ENCODE measurements at places on chromosomes 6 and 20.

- no peak for DNase-seq
These were observed 23.4 kb upstream of the PLN start for GRCh38 chr6:118524686-118525085.

- no peak for DNase-seq
These were observed 14.8 kb downstream of the ERMARD start for GRCh38 chr6:169766232-169766631.

- no peak for DNase-seq
These were observed 191.7 kb downstream of the GMDS start for GRCh38 chr6:2053691-2054090.

GRCh38 chr6:30890646-30891449 lies 6.5 kb downstream of the DDR1 start:
- DNase-seq: no peak

DNA sequence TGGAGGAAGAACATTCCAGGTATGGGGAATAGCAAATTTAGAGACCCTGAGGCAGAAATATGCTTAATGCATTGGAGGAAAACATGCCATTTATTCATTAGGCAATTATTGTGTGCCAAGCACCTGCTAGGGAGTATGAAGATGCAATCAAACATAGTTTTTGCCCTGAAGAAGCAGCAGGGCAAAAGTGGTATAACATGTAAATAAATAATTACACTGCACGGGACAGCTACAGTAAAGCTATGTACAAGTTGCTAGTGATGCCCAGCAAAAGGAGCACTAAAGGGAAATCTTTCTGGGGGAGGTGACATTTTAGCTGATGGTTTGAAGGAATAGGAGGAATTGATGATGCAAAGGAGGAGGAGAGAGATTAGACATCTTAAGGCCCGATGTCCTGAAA lies 624 bp upstream of the TJAP1 start:
- no peak for DNase-seq

DNA sequence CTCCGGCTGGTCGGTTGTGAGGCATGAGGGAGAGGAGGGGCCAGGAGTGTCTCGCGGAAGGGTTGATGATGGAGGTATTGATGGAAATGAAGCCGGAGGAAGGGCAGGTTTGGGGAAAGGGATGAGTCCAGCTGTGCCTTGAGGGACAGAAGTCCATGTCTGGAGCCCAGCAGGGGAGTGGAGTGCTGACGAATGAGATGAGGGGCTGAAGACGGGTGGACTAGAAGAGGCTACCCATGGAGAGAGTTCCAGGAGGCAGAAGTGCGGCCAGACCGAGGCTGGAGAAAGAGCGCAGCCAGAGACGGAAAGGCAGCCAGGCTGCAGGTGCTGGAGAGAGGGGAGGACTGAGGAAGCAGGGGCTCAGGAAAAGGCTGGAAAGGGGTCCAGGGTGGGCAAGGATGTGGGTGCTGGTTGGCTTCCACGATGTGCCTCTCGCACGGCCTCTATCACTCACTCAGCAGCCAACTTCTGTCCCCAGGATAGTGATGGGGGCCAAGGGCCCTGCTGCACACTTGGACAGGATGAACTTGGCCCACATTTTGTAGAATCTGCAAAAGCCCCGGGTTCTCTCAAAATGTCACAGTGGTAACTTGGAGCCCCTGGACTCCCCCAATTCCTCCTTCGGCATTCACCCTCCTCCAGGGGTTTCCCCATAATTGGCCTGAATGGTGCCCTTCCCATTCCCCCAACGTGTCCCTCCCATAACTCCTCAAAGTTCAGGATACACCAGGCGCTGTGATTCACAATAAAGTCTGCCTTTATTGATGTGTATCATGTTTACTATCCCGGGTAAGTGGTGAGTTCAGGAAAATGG lies 627 bp upstream of the EIF6 start:
- DNase-seq: no peak

DNA sequence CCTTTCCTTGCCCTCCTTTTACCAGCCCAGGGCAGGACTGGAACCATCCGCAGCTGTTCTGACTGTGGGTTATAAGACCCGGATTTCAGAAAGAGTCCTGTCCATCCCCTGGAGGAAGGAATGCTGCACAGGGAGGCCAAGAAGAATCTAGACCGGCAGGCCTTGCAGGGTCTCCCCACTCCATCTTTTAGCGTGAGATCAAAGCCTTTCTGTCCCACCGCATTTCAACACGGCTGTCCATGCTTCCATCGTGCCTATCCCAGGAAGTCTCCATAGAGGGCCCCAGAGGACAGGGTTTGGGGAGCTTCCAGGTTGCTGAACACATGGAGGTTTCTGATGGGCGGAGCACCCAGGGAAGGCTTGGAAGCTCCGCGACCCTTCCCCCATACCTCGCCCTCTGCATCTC lies 79.3 kb upstream of the AGPAT4 start:
- no peak for DNase-seq

- no peak for DNase-seq
These were observed 537.4 kb downstream of the TENT5A start for GRCh38 chr6:81215092-81215432.

DNA sequence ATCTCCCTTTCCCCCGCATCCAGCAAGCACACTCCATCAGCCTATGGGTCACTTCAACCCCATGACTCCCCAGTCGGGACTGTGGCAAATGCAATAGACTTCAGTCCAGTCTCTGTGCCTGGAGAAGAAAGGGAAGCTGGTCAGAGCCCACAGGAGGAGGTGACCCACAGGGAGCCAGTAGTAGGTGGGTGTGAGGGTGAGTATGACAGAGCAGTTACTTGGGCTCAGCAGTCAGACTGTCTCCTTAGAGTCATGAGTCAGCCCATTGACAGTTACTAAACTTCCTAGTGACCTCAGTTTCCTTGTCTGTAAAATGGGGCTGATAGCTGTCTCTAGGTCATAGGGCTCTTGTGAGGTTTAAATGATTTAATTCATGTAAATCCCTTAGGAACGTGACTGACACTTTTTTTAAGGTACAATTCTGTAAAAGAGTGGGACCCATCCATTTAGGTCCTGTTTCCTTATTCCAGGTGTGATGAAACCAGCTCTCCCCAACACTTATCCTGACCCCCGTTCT lies 33.9 kb upstream of the HLA-C start:
- DNase-seq: no peak
